ENCODE measurements at places on chromosomes 12 and 14.

DNA sequence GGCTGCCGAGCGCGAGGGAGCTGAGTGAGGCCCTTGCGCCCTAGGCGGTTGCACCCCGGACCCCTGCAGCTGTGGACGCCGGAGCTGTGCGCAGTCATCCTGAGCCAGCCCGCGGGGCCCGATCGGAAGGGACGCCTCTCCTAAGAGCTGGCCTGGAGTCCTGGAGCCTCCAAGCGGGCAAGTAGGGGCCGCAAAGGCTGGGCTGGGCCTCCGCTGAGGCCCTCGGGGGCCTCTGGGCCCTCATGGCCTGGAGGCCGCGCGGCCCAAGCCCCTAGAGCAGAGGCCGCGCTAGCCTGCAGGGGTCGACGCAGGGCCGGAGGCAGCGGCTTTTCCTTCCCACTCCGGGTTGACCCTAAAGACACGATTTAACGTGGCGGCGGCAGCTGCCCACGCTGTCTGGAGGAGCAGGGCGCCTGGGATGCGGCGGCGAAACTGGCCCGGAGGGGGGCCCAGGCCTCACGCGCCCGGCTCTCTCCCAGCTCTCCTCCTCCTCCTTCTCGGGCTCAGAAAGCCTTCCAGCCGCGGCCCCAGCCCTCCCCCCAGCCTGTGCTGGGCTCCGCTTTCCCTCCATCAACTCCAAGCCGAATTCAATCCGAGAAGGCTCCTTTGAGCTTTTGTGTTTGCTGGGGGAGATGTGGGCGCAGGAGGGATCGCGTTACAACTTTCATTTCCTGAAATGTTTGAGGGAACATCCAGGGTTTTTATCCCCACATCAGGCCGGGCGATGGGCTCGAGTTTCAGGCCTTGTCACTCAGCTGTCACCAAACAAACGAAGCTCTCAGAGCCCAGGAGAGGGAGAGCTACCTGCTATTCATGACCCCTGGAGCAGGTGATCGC, 11.6 kb downstream of the SIX1 start:
- no peak for DNase-seq

DNA sequence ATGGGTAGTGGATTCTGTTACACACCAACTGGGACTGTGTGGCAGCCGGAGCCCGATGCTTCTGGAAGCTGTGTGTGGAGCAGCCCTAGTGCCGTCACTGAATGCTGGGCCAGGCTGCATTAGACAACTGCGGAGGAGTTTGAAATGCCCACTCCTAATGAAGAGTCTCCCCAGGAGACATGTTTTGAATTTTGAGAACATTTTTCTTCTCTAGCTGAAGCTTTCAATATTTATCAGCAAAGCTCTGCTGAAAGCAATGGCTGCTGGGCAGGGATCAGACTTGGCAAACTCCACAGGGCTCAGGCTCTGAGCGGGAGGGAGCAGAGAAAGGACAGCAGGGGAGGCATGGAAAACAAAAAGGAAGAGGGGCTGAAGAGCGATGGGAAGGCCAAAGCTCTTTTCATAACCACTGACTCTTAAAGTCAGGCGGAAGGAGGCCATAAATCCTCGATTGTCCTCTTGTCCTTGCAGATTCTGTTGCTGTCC, 189.1 kb downstream of the MON2 start:
- DNase-seq, result no peak

DNA sequence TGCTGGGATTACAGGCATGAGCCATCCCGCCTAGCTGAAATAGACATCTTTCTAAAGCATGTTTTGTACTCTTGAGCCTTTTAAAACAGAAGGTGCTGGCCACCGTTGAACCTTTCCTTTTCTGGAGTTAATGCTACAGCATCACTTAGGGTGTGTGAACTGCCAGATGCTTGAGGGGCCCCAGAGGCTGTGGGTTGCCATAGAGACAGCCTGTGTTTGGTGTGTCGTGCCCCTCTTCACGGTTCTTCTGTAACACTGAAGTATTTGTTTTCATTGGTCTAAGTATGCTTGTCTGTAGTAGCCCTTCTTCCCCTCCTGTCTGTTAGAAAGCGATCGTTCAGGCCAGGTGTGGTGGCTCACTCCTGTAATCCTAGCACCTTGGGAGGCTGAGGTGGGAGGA, 30.8 kb downstream of the PLEKHG3 start:
- no peak for DNase-seq

GRCh38 chr12:56366948-56367347, 4.3 kb upstream of the APOF start:
- no peak for DNase-seq

GRCh38 chr14:73824536-73824935, 27.1 kb upstream of the PTGR2 start:
- DNase-seq, result no peak

DNA sequence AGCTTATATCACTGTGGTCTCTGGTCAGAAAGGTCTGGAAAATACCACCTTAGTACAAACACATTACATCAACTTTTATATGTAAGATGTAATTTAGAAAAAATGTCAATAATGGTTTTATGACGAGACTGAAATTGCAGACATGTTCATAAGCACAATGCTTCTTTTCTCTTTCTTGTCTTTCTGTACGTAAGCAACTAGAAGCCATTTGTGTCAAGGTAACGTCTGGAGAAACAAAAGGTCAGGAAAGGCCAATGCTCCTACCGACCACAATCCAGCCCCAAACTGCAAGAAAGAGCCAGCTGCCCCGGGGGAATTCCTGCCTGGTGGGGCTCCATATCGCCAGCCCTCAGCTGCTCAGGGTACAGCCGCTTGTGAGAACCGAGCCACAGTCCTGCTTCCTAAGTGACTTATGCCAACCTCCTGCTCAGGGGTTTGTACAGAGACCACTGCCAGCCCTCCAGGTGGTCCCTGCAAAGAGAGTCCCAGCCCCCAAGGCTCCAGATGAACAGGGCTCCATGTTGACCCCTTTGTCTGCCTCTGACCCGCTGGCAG, 6.3 kb downstream of the ZNF839 start:
- no peak for DNase-seq
